ENCODE measurements at places on chromosomes 1 and 21.

DNA sequence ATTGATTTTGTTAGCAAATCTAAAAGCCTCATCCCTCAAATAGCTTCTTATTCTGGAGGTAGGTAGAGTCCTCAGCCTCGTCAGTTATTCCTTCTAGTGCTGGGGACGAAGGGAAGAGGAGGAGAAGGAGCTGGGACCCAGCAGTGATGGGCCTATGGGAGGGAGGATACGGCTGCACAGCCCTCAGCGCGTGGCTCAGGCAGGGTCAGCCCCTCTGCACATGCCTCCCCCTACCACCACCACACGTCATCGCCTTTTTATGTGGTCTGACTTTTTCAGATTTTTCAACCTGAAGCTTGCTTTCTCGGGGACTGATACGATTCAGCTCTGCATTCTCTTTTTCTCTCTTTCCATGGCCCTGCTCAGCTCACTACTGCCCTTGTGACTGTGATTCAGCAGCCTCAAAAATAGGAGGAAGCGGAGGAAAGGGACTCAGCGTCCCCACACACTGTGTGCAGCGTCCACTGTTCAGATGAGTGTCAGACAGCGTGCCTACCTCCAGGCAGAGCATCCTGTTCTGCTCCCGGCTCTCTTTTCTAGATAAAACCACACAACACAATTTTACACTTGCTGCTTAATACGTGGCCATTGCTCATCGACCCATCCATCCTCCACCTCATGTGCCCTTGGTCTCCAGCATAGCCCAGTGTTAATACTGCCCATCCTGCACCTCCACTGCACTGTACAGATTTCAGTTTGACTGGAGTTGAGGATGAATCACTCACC is 827 bp downstream of the OR2B11 start:
- DNase-seq: peak; percentile 29

DNA sequence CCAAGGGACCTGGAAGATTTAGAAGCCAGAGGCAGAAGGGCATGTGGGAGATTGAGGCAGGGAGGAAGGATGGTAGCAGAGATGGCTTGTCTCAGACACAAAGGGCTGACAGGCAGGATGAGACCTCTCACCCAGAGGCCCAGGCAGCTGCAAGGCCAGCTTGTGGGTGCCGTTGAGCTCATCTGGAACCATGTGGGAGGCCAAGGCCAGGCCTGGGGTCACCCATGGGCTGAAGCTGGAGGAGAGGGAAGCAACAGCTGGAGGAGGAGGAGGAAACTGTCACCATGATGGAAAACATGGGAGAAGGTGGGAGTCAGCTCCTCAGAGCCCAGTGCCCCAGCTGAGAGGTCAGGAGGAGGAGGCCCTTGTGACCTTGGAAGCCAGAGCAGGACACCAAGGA is 6.4 kb downstream of the CRABP2 start:
- no peak for DNase-seq

- DNase-seq: no peak
Measured at GRCh38 chr1:186768906-186769305, 59.8 kb upstream of the PLA2G4A start.

- DNase-seq: no peak
Measured at GRCh38 chr1:242586360-242586680, 61.8 kb upstream of the PLD5 start.

DNA sequence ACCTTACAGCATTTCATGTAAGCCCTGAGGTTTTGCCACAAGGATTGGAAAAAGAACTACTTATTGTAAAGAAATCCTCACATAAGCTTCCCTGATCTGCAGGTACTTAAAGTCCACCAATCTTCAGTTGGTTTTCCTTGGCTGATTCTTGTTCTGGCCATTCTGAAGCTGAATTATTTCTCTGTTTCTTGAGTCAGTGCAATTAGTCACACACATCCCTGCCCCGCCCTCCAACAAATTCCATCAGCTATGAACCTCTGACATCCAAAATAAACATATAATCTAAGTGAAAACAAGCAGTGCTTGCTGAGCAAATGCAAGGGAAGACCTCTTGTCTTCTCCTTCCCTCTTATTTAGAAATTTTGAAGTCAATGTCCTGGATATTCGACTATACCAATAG is 8.2 kb upstream of the FNDC7 start:
- peak; percentile 32 for DNase-seq

DNA sequence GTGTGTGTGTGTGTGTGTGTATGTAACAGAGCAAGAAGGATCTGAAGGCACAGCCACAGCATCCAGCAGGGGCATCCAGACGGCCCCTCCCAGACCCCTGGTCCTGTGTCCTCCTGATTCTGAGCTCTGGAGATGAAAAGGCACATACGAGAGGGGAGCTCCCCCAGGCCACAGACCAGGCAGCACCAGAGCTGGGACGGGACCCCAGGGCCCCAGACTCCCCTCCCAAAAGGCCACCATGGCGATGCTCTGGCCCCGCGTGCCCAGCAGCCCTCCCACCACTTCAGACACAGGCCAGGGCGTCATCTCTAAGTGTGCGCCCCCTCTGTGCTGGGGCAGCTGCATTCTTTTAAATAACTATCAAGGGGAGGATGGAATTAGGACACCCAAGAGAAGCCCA is 245.8 kb downstream of the MATN1 start:
- peak; percentile 17 for DNase-seq

DNA sequence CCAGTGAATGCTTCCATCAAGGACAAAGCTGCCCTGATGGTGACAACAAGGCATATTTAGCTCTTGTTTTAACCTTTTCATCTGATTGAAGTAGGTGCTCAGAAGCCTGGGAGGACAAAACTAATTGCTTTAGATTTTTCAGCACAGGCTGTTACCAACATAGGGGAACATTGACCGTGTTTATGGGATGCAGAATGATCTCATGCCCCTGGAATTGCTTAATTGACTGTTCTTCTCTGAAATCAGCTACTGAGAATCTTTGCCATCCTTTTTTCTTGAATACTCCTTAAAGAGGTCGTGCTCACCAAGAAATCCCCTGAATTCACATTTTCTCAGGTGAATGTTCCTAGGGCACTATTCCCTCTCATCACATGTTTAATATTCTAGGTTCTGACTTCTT is 95.9 kb upstream of the CCDC190 start:
- DNase-seq: no peak

DNA sequence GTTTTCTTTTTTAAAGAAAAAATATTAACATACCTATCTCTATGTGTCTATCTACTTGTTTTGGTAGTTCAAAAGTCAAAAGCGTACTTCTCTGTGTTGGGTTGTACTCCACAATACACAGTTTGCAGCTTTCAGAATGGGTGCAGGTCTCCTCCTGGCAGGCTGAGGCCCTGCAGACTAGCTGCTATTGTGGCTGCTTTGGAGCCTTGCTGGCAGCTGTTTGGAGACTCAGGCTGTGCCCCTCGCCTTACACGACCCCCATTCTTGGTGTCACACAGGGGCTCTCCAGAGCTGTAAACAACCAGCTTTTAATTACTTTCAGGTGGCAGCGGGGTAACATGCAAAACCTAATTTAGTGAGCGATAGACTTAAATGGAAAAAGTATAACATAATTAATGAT is 160.4 kb downstream of the DSCAM start:
- DNase-seq: no peak

DNA sequence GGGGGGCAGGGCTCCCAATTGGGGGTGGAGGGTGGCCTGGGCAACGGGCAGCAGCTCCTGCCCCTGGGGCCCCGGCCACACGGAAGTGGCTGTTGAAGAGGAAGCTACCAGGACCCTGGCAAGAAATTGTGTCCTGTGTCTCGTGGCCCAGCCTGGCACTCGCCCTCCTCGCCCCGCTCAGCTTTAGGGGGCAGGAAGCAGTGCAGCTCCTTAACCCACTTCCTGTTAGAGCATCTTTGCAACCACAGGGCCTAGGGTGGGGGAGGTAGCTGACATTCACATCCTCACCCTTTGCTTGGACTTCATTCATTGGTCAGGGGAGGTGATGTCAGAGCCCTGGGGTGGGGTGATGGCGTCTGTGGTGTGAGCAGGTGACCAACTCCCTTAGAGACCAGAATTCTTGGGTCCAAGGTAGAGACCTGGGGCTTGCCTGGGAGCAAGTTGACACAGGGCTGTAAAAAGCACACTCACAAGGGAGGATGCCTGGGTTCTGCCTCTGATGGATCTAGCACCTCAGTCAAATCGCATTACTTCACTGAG is at the start of gene ARHGAP30:
Gene ARHGAP30, minus strand, starts transcription at position 161 of the 540 bp plus-strand sequence. CDS start 267 bp downstream, outside the sequence.
- DNase-seq: peak; percentile 80

DNA sequence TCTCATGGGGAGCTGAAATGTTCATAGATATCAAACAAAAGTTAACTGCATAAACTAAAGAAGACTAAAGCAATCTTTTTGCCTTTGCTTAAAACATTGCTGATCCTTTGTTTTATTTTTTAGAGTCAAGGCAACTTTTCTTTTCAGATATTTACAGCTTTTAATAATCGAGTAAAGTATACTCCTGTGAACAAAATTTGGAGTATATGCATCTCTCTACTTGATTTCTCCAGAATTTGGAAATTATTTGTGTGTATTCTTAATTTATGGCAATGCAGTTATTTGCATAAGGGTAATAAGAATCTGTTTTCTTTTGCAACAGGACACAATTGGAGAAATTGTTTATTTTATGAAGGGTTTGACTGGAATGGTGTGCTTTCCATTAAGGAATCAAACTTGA is 4.2 kb upstream of the AQP10 start:
- DNase-seq: no peak

DNA sequence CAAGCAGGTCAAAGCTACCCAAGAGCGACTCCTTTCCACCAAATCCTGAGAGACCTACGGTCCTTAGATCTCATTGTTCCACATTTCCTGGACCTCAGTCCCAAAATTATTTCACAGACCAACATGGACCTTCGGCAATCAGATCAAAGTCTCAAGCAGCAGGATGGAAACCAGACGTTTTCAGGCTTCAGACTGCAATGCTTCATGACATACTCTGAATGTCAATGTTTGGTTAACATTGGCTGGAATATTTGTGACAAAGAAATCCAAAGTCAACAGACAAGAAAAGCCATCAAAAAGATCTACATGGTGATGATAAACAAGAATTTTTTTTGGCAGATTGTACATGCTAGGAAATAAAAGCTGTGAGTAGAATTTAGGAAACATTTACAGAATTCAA is 1057.3 kb downstream of the ADGRL2 start:
- DNase-seq: no peak

- no peak for DNase-seq
Measured at GRCh38 chr1:6513320-6513801, 21.9 kb upstream of the PLEKHG5 start.

DNA sequence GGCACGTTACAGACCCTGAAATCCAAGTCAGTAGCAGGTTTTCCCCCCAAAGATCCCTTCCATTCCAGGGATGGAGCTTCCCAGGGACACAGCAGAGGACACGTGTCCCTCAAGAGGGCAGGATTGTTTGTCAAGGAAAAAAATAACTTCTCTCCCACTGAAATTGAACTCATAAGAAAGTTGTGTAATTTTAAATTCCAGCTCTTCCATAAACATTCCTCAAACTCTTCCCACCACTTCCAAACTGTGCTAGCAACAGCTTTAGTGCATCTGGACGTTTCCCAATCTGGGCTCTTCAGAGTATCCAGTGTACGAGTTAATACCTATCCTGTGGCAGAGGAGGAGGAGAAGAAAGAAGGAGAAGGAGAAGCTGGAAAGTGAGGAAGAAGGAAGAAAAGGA is 79.6 kb downstream of the PSMG1 start:
- no peak for DNase-seq

DNA sequence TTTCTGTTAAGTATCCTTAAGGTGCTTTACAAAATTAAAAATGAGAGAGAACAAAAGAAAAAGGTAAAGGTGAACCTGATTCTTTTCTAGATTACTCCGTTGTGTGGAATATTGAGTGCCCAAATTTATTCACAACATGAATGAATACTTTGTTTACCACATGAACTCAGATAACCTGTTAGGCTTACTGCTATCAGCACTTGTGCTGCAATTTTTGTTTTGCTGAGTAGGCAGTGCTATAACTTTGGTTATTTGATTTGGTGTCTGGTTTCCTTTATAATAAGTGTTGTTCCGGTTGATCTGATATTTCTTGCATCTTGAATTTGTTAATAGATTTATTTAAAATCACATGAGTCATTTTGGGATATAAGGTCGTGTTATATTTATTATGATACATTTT is 195.9 kb downstream of the NEGR1 start:
- no peak for DNase-seq

DNA sequence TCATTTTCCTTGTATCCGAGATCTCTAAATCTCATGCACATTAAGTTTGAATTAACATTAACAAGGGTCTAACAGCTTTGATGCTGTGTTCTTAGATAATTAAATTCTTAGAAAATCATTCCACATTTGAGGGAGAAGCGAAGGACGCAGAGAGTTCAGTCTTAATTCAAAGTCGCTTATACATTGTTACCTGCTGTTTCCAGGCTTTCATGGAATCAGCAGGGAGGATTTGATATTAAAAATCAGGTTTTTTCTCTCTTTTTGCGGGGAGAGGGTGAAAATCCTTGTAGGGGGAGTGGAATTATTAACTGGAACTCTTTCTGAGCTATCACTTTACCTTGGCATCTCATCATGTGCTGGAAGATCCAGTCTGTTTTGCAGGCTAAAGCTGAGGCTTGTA is 27.7 kb upstream of the DAB1 start:
- DNase-seq: no peak

GRCh38 chr1:182394055-182394775 is 2.6 kb upstream of the GLUL start:
- DNase-seq: no peak

GRCh38 chr1:74471470-74471869 is 40.9 kb downstream of the LRRC53 start:
- DNase-seq: no peak

GRCh38 chr1:155261493-155261851 is 688 bp downstream of the SCAMP3 start:
- DNase-seq: no peak

All from tibial artery (tissue), 4 donors.